ENCODE measurements at places on chromosomes 6 and 20. TPM values are rescaled to one million over a fixed set of nuclear protein-coding genes. Genes with fewer than 3 reads are reported as not detected.

Gene CDSN
- total RNA-seq: not detected

Gene MAP1LC3A
- 42.2 TPM for total RNA-seq

Gene PACSIN1
- total RNA-seq: 3.6 TPM

GRCh38 chr6:138086573-138087196, 20.5 kb downstream of the PERP start:
- DNase-seq: no peak

Gene CLPSL2
- not detected for total RNA-seq
